Spinal cord (tissue), 10 donors: ENCODE measurements at places on chromosomes 12 and 14. TPM values are rescaled to one million over a fixed set of nuclear protein-coding genes. Genes with fewer than 3 reads are reported as not detected.

DNA sequence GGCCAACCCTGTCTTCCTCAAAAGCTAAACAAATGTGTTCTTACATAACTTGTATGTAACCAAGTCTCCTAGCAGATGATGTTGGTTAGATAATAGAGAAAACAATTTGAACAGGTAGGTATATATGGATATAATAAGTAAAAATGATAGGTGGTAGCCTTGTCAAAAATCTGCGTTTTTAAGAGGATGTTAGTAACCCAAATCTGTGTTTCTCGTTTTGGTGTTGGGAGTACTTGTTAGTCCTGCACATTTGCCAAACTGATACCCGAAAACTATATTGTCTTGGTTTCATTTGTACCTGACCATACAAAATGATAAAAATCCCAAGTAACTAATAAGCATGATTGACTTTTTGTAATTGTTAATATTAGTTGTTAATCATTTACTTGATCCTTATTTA lies 8.1 kb downstream of the SRSF5 start:
- no peak for DNase-seq

Gene KRT4
- 0.14 TPM for polyA plus RNA-seq

- no peak for DNase-seq
These were observed 795 bp downstream of the LMBR1L start for GRCh38 chr12:49109641-49110463.

- no peak for DNase-seq
These were observed 2.6 kb upstream of the PRKAB1 start for GRCh38 chr12:119665164-119665929.

DNA sequence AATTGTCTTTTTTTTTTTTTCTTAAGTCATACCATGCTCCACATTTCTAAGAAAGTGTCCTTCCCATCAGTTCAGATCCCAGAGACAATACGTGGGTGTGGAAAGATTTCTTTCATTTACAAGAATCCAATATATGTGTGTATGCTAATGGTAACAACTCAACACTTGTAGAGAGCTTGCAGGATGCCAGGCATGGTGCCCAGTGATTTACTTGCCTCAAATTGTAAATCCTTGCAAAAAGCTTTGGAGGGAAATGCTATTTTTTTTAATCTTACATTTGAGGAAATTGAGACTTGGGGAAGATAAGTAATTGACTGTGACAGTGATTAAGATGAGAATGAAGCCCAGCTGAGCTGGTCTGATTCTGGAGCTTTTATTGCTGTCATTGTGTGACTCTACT lies 1264.6 kb upstream of the SEL1L start:
- DNase-seq = peak; percentile 63

Gene MIS18BP1
- polyA plus RNA-seq = 21.5 TPM

DNA sequence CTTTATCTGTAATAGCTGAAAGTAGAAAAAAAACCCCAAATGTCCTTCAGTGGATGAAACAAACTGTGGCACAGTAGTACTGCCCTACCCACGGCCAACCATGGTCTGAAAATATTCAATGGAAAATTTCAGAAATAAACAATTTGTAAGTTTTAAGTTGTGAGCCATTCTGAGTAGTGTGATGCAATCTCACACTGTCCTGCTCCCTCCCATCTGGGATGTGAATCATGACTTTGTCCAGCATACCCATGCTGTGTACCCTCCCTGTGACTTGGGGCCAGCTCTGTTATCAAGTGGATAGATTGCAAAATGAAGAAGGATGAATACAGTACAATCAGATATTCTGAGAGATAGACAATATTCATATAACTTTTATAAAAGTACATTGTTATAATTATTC lies 106.2 kb downstream of the SMOC1 start:
- no peak for DNase-seq
